Skeletal muscle cell (primary cell): ENCODE measurements at places on chromosomes 1 and 21.

GRCh38 chr21:45084881-45085536 lies 10.6 kb downstream of the ADARB1 start:
- DNase-seq: no peak

DNA sequence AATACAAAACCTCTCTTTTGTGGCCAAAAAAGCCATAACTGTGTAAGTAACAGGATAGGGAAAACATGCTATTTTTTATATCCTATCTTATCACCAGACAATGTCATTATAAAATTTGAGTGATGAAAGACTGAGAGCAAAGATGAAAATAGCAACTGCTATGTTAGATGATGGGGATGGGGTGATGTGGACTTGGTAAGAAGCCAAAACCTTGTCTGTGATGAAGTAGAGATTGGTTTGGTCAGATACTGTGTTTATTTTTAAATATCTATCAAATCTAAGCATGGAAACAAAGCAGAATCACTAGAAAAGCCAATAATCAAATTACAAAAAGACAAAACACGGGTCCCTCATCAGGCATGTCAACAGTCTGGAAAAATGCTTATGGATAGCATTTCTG lies 631.1 kb upstream of the NR5A2 start:
- DNase-seq: no peak

GRCh38 chr21:34974162-34974981 lies 74.7 kb downstream of the RUNX1 start:
- DNase-seq: no peak

DNA sequence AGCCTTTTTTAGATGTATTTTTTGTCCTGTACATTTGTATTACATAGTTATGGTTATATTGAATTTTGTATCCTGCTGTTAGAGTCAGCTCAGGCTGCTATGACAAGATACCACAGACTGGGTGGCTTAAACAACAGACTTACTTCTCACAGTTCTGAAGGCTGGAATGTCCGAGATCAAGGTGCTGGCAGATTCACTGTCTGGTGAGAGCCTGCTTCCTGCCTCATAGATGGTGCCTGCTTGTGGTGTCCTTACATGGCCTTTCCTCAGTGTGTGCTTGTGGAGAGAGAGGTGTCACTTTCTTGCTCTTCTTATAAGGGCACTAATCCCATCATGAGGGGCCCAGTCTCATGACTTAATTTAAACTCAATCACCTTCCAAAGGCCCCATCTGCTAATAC lies 23.1 kb upstream of the MYSM1 start:
- DNase-seq: no peak

DNA sequence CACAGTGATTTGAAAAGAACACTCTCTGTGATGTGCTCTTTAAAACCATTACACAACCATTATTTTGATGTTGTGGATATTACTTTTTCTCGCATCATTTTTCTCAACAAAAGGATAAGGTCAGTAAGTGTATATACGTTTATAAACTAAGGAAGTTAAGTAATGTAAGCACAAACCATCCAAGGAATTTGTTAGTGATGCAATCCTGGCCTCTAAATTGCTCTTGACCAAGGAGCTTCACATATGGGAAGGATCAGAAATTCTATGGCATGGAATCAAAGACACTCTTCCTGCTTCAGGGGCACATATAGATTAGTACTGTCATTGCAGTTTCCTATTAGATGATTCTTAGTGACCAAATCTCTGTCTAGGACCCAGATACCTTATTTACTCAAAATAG lies 3.6 kb upstream of the PPP2R5A start:
- DNase-seq: peak; percentile 65

- DNase-seq: no peak
Observed at GRCh38 chr21:43207868-43208267, 39.1 kb downstream of the CRYAA start.

GRCh38 chr1:182841368-182841988 lies 2.3 kb downstream of the DHX9 start:
- no peak for DNase-seq

DNA sequence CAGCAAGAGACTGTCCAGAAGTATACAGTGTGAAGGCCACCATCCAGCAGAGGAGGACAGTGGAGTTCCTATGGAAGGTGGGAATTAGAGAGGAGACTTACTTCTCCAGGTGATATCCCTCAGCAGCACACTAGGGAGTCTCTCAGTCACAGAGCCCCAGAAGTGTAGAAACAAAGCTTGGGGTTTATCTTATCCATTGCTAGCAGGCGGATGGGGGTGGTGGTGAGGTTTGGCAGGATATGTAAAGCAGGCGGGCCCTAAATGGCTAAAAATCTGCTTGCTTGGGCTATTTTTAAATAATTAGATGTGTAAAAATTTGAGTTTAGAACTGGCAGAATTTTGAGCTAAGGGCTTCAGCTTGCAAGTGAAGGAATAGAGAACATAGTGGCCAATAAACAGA lies 50.1 kb upstream of the RGS18 start:
- DNase-seq: no peak

DNA sequence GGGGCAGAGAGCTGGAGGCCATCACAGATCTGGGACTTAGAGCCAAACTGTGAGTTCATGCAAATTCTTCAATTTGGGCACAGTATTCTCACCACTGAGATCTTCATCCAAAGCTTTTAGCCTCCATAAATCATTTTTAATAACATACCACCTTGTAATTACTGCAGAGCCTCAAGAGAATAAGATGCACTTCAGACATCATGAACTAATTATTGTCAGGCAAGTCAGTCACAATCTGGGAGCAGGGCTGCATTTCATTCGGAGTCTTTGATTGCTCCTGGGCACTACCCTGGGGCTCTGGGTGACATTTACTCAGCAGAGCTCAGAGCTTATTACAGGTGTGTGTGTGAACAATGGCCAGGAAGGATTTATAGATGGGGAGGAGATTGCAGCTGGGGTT lies 623.7 kb downstream of the PTPRU start:
- DNase-seq: no peak

DNA sequence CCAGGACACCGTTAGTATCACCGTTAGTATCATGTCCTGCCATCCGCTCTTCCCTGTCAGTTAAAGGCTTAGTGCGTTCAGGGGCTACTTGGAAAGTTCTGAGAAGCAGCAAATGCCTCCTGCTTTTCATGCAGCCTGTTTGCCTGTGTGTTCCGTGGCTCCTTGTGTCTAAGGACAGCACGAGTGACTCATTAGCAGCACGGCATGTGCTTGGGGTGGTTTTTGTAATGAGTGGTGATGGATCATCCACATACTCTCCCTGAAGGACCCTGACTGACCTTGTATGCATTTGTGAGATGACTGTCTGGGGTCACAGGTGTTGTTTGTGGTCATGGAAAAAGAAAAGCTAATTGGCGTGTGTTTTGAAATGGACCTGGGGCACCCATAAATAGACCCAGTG lies 221.9 kb downstream of the PBX1 start:
- DNase-seq: peak; percentile 78

DNA sequence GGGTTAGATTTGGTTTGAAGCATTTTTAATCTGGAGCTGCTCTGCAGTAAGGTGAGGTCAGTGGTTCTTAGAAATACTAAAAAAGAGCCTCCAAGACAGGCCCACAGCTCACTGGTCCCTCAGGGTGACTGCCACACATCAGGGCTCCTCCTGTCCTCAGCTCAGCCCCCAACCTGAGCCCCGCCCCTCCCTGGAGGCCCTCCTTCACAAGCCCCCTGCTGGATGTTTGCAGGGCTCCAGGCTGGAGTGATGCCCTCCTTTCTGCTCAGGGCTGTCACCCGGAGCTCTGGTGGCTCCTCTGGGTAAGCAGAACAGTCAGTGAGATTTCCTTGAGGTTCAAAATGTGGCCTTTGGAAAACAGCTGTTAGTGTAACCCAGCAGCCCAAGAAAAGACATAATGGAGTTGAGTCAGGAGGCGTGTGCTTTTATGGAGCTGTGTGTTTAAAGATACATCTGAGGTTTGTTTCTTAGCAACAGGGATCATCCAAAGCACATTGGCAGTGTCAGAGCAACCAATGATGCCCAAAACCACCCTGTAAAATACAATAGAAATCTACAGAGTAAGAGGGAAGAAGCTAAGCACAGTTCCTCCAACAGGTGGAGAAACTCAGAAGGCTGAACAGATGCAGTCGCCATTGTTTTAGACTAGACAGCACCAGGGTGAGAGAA lies 21.4 kb downstream of the STUM start:
- no peak for DNase-seq

GRCh38 chr1:116356673-116357072 lies 16.4 kb upstream of the ATP1A1 start:
- no peak for DNase-seq

- no peak for DNase-seq
Observed at GRCh38 chr1:201508809-201509208, 1.9 kb upstream of the CSRP1 start.

- DNase-seq: no peak
Observed at GRCh38 chr1:37593726-37594125, 2.0 kb downstream of the GNL2 start.

DNA sequence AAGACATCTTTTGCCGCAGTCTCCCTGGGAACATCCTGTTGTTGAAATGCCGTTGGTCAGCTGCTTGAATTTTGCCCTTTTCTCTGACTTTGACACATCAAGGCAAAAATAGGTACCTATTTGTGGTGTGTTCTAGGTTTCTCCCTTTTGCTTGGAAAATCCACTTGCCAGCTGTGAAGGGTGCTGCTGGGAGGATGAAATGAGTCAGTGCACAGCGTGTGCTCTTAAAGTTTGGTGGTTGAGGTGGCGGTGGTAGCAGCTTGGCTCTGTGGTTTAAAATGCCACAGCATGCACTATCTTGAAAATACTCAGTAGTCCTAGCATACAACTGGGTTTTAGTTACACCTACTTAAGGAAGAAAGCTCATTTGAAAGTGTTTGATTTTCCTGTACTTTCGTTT lies 183.8 kb downstream of the DHRS3 start:
- DNase-seq: no peak

DNA sequence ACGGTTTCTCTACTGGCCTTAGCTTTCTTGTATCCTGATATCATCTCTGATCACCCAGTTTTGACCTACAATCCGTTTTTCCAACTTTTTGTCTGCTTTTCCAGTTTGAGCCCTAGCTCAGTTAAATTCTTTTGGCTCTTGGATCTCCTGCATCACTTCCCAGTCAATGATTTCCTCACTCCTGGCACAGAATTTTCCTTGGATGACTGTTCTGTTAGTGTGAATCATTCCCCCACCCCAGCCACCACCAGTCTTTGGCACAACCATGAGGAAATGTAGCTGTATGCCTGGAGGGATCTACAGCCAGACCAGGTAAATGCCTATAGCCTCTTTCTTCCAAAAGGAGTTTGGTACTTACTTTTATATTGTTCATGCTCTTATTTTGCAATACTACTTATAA lies 187.2 kb upstream of the PTGFR start:
- DNase-seq: peak; percentile 87

GRCh38 chr21:38325216-38325615 lies 68.4 kb downstream of the KCNJ15 start:
- DNase-seq: no peak

DNA sequence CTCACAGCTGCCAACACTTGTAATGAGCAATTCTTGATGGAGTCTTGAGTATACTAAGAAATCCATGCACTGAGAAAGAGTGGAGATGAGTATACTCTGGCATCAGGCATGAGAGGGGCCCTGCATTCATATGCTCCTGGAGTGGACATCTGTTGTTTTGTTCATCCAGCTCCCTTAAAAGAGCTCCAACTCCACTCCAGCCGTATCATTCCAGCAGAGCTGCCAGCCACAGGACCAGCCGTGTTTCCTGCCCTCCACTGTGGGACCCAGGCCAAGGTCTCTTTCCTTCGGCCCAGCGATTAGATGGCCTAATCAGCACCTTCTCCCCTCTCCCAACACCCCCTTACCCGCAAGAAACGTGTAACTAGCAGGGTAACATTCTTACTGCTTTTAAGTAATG lies 144.5 kb downstream of the OMA1 start:
- DNase-seq: no peak

- DNase-seq: peak; percentile 5
Observed at GRCh38 chr1:157852476-157852875, 10.9 kb upstream of the CD5L start.

DNA sequence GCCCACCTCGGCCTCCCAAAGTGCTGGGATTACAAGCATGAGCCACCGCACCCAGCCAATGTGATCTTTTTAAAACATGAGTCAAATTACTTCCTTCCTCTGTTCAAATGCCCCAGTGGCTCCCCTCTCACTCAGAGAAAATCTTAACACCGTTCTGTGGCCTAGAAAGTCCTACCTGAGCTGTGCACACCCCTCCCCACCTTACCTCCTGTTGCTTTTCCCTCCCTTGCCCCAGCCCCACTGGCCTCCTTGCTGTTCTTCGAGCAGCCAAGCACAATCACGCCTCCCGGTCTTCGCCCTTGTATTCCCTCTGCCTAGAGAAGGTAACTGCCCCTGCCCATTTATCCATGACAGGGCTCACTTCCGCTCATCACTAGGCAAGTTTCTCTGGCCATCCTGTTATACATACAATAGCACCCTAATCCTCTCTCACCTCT lies 62.6 kb upstream of the RPL11 start:
- DNase-seq: no peak

DNA sequence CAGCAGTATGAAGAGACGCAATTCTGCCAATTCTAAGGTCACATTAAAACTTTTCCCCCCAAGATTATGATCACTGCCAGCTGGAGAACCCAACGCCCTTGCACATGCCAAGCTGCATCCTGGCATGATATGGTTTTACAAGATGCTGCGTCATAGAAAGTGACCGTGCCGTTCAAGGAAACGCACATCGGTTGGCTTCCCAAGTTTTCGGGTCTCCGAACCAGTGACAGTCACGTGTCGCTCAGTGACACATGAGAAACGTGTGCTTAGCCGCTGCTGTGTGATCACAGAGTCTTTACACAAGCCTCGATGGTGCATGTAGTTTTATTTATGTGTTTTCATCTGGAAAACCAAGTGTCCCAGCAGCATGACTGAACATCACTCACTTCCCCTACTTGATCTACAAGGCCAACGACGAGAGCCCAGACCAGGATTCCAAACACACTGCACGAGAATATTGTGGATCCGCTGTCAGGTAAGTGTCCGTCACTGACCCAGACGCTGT lies 7.4 kb downstream of the SMIM1 start:
- no peak for DNase-seq

- no peak for DNase-seq
Observed at GRCh38 chr1:117138561-117138960, 17.0 kb upstream of the TRIM45 start.

- DNase-seq: no peak
Observed at GRCh38 chr1:151995774-151996173, 2.1 kb upstream of the S100A10 start.

- DNase-seq: no peak
Observed at GRCh38 chr1:186146974-186147373, 228.1 kb downstream of the TPR start.

DNA sequence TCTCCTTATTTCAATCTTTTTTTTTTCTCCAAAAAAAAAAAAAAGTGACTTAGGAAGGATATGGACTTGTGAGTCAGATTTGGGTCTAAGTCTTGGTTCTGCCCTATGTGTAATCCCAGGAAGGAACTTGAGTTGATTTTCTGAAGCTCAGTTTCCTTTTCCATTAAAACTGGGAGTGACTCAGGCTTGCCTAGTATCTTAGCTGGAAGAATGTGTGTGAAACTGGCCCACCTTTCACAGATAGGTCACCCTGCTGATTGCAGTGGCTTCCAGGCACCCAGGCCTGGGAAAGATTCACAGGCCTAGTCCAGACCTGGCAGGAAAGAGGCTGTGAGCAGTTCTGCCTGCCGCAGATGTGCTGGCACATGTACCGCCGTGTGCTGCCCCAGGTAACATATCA lies 218.3 kb upstream of the HOOK1 start:
- DNase-seq: peak; percentile 72

GRCh38 chr1:178434899-178435435 lies 61.8 kb downstream of the CLEC20A start:
- DNase-seq: no peak
